ENCODE measurements at places on chromosomes 1 and 21. TPM values are rescaled to one million over a fixed set of nuclear protein-coding genes. Genes with fewer than 3 reads are reported as not detected.

PRELP gene
- total RNA-seq: 174 TPM

DNA sequence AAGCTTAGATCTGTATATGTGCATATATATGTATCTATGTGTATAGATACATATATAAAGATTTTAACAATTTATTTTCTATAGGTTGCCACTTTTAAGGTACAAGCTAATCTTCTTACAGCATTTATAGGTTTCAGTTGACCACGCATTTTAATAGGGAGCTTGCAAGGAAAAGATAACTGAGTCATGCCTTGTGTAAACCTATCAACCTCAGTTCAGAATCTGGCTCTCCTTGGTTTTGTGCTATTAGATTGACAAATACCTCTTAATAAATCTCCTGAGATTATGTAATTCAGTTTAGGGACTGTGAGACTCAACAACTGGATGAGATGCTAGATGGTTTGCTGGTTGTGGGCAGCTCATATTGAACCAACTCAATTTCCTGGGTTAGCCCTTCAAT is 114.7 kb upstream of the SERBP1 start:
- no peak for DNase-seq

GRCh38 chr1:27526569-27527222 is 36.7 kb upstream of the WASF2 start:
- DNase-seq: no peak

- no peak for DNase-seq
Measured at GRCh38 chr21:46424621-46425020, 34.1 kb upstream of the DIP2A start.

DAB1 gene
- 2.6 TPM for total RNA-seq

GRCh38 chr1:90614872-90615271 is 102.2 kb downstream of the BARHL2 start:
- no peak for DNase-seq

DNA sequence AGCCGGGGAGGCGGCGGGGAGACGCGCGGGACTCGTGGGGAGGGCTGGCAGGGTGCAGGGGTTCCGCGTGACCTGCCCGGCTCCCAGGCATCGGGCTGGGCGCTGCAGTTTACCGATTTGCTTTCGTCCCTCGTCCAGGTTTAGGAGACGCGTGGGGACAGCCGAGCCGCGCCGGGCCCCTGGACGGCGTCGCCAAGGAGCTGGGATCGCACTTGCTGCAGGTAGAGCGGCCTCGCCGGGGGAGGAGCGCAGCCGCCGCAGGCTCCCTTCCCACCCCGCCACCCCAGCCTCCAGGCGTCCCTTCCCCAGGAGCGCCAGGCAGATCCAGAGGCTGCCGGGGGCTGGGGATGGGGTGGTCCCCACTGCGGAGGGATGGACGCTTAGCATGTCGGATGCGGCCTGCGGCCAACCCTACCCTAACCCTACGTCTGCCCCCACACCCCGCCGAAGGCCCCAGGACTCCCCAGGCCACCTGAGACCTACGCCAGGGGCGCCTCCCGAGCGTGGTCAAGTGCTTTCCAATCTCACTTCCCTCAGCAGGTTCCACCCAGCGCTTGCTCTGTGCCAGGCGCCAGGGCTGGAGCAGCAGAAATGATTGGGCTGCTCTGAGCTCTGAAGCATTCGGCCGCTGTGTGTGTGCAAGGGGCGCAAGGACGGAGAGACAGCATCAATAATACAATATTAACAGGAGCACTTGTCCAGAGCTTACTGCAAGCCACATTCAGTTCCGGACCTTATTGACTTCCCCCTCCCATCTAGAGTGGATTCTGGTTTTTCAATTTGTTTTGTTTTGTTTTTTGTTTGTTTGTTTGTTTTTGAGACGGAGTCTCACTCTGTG is 10.3 kb downstream of the SIM2 start:
- peak; percentile 74 for DNase-seq

DNA sequence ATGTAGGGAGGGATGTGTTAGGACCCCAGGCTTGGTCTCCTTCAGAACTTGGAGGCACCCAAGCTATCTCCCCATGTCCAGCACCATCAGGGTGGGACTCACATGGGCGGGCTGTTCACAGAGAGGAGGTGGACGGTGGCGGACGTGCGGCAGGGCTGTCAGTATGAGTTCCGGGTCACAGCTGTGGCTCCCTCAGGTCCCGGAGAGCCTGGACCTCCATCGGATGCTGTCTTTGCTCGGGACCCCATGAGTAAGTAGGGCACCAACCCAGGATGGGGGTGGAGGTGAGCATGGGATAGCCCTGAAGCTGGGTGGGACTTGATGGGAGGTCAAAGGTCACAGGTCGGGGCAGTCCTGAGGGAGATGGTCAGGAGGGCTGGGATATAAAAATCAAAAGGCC is 27.8 kb downstream of the IGFN1 start:
- no peak for DNase-seq

DNA sequence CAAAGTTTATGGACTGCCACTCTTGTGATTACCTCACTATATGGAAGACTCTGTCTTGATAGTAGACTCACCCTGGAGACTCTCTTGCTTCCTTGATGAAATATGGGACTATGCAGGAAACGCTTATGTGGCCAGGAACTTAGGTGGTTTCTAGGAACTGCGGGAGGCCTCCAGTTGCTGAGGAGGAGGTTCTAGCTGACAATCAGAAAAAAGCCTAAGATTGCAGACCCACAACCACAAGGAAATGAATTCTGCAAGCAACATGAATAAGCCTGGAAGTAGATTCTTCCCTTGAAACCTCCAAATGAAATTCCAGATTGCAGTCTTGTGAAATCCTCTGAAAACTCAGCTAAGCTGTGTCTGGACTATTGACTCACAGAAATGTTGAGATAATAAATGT is 88.9 kb upstream of the COL11A1 start:
- DNase-seq: no peak

- no peak for DNase-seq
Measured at GRCh38 chr1:56539520-56539931, 39.8 kb downstream of the PLPP3 start.

DNA sequence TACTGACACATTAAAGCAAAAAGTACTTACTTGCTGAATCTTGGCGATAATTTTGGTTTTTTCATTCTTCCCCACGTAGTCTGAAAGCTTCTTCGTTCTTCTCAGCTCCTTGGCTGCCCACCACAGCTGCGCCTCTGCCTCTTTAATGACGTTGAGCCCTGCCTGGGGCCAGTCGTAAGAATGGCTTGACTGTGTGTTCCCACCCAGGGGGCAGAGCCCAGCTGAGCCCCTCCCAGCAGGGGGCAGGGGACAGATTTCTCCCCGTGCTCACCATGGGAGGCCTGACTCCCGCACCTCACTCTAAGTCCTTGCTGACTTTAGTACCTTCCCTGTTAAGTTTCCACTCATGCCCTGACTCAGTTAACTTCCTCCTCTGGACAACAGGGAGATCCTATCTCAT is 9.0 kb downstream of the CFAP298 start:
- DNase-seq: no peak

GRCh38 chr1:160032165-160032820 is 503 bp upstream of the PIGM start:
- no peak for DNase-seq

- no peak for DNase-seq
Measured at GRCh38 chr1:4684136-4684535, 29.7 kb downstream of the AJAP1 start.

DNA sequence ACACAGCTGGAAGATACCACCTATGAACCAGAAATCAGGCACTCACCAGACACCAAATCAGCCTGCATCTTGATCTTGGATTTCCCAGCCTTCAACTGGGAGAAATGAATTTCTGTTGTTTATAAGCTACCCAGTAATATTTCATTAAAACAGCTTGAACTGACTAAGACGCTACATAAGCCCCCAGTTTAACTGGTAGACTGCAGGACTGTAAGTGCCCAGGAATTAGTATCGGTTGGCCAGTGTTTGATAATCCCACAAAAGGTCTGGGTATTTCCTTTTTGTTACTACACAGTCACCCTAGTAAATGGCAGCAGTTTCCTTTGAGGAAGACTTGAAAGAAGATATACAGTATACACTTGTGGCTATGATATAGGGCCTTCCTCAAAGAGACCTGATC is 7.3 kb upstream of the SLC35D1 start:
- no peak for DNase-seq

DNA sequence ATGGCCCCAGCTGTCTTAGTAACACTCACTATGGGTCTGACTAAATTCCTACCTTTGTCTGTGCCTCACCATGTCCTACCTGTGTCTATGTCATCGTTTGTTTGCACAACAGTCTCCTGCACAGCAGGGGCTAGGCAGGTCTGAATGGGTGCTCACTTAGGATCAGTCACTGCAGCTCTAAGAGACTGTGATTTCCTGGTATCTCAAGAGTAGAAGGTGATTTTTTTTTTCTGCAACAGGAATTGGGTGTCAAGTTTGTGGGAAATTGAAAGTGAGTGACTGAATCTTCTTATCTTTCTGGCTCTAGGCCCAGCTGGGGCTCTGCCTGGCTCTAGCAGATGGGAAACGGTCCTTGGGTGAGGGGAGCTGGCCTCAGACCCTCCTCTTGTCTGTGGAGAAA is 46.4 kb upstream of the TRABD2B start:
- no peak for DNase-seq

ASAP3 gene
- 93.9 TPM for total RNA-seq

- no peak for DNase-seq
Measured at GRCh38 chr1:76237211-76237610, 162.7 kb downstream of the ST6GALNAC3 start.

DNA sequence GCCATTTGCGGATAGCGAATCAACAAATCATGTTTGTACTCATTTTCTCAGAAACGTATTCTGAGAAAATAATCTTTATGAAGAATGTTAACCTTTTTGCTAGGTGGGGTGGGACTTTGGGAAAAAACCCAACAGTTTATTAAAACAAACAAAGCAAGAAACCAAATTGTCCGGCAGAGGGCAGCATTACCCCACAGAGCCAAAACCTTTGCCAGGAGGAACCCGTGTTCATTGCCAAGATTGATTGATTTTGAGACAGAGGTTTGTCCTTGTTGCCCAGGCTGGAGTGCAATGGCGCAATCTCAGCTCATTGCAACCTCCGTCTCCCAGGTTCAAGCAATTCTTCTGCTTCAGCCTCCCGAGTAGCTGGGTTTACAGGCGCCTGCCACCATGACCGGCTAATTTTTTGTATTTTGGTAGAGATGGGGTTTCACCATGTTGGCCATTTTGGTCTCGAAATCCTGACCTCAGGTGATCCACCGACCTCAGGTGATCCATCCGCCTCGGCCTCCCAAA is 70.8 kb upstream of the RHOU start:
- DNase-seq: peak; percentile 88

GRCh38 chr1:51549016-51549619 is 30.1 kb upstream of the EPS15 start:
- DNase-seq: no peak

DNA sequence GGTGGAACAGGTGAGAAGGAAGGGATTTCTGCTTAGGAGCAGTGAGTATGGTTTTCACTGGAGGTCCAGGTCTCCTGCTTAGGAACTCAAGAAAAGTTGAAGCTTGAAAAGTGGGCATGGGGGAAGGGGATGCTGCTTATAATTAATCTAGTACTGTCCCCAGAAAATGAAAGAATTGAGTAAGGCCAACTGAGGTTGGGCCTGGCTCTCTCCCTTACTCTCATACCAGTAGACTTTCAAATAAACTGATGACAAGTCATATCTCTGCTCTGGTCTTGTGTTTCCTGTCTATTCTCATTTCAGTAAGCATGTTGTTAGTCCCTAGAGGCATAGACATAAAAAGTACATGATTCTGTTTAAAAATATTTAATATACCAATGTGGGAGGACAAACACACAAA is 26.4 kb downstream of the CD48 start:
- no peak for DNase-seq

FCMR gene
- 3.3 TPM for total RNA-seq

STYXL2 gene
- total RNA-seq: 7.6 TPM

DPT gene
- 73.2 TPM for total RNA-seq

MYCBP gene
- total RNA-seq: 13.6 TPM

- DNase-seq: no peak
Measured at GRCh38 chr1:108050911-108051629, 86.1 kb upstream of the VAV3 start.

DNA sequence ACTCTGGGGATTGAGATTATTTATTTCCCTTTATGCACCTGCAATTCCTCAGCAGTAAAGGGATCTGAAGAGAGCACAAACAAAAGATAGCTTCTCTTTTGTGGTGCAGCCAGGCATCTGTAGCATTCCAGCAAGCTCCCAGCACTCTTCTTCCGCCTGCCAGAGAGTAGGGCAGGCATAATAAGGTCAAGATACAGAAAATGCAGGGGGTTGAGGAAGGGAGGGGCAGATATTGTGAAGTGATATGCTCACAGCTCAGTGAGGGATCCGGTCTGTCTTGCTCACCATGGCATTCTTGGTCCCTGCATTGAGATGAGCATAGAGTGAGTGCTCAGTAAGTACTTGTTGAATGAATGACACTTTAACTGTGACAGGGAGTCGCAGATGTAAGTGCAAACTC is 23.9 kb downstream of the FASLG start:
- no peak for DNase-seq

GRCh38 chr1:68585351-68585750 is 88.5 kb upstream of the DEPDC1 start:
- no peak for DNase-seq

Measured in aorta (tissue), 5 donors.